ENCODE measurements at places on chromosomes 16 and 17. TPM values are rescaled to one million over a fixed set of nuclear protein-coding genes. Genes with fewer than 3 reads are reported as not detected.
A peak's percentile ranks its signal among the peaks of the same experiment; 100 is the strongest.

EVI2B gene
- 77.5 TPM for total RNA-seq

GPR142 gene
- not detected for total RNA-seq

NPW gene
- total RNA-seq: not detected

DNA sequence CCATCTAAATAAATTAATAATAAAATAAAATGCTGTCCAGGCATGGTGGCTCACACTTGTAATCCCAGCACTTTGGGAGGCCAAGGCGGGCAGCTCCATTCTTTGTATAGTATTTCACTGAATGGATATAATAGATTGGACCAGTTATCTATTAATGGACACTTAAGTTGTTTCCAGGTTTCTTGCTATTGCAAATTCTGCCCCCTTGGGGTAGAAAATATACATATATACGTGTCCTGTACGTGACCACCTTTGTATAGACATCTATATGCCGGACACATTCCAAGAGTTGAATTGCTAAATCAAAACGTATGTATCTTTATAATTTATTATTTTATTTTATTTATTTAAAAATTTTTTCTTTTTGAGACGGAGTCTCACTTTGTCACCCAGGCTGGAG, 3.9 kb upstream of the EXOC7 start:
- DNase-seq: no peak

GRCh38 chr17:78977997-78978973, 1.4 kb downstream of the LGALS3BP start:
- no peak for DNase-seq

GRCh38 chr16:16029431-16030011, 80.1 kb downstream of the ABCC1 start:
- DNase-seq: no peak

GRCh38 chr17:15213381-15214087, 51.6 kb downstream of the PMP22 start:
- DNase-seq: no peak

DNA sequence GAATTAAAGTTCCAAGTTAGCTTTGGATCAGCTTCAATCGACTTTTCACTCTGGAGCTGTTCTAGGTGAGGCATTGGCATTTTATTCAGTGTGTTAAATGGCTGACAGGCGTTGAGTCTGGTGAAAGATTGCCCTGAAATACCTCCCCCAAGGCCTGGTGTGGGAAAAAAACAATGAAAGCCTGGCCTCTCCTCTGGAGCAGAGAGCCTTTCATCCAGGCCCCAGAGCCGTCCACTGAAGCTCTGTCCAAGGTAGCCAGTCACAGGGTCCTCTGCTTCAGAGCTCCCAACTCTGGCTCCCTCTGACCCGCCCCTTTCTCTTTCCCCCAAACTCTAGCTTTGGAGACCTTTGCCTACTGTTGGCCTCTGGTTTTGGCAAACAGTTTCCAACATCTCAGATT, 123.6 kb upstream of the CRHR1 start:
- no peak for DNase-seq

GRCh38 chr17:292531-293382, 59.9 kb downstream of the RPH3AL start:
- DNase-seq: no peak

DNA sequence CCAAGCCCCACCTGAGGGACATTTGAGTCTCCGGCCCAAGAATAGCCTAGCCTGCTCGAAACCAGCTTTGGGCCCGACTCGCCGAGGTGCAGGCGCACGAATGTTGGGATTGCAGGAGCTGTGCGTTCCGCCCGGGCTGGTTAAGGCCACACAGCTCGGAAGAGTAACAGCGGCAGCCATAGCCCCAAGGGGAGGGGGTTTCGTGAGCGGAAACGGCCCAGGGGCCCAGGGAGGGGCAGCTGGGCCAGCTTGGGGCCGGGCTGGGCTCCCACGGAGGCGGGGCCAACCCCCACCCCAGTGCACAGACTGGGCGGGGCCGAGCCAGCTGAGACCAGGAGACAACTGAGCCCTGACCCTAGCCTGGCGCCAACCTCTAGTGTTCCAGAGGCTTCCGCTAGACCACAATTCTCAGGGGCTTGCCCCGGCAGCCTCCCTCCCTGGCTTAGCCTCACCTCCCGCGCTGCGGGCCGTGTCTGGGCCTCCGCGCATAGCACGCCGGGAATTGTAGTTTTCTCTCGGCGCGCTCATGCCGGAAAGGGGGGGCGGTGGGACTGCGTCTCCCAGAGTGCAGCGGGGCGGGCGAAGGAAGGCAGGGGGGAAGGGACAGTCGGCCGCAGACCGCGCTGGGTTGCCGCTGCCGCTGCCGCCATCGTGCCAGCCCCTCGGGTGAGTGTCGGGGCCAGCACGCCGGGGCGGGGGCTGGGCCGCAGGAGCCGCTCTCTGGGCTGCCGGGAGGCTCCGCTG, at the start of gene NUTF2:
NUTF2 (plus strand) TSS at position 614 of the 744 bp plus-strand sequence. CDS start 18,198 bp downstream, outside the sequence.
- peak; percentile 93 for DNase-seq

GRCh38 chr16:21179126-21179982, 20.9 kb downstream of the LDAF1 start:
- DNase-seq: no peak

- DNase-seq: no peak
These were observed 110.4 kb downstream of the MRTFB start for GRCh38 chr16:14181371-14182050.

DNA sequence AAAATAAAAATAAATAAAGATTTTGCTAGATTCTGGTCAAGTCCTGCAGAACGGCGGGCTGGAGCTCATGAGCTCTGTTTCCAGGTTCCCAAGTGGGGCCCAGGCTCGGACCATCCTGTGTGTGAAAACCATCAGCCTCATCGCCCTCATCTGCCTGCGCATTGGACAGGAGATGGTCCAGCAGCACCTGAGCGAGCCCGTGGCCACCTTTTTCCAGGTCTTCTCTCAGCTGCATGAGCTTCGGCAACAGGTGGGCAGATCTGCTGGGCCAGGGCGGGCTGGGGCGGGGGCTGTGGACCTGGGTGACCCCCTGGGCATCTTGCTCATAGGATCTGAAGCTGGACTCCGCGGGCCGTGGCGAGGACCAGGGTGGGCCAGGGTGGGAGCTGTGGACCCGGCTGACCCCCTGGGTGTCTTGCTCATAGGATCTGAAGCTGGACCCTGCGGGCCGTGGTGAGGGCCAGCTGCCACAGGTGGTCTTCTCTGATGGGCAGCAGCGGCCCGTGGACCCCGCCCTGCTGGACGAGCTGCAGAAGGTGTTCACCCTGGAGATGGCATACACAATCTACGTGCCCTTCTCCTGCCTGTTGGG, 7.8 kb downstream of the WDR81 start:
- DNase-seq: no peak
